IPS-NIHi11 (cell line): ENCODE measurements at places on chromosomes 13 and 19.

GRCh38 chr13:107554460-107554859 is 660.9 kb downstream of the LIG4 start:
- no peak for DNase-seq

GRCh38 chr13:23695711-23696464 is 125.7 kb downstream of the TNFRSF19 start:
- no peak for DNase-seq

GRCh38 chr13:31224174-31224669 is 24.4 kb downstream of the B3GLCT start:
- DNase-seq: no peak

- no peak for DNase-seq
These were observed 91.7 kb downstream of the EFNB2 start for GRCh38 chr13:106443607-106444322.

- DNase-seq: no peak
These were observed 728 bp upstream of the DENND1C start for GRCh38 chr19:6482343-6482686.

DNA sequence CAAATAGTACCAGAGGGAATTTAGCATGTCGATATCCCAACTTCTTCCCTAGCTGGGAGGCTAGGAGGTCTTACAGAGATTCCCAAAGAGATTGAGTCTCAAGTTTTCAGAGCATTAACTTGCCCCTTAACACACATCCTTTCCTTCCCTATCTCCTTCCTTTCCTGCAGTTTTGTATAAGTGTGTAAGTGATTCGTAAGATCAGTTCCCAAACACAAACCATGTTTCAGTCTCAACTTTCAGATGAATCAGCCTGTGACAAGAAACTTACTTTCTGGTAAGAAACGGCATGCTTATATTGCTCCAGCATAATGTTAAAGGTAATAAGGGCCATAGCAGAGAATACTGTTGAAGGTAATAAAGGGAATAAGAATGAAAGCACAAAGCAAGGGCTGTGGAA is 472.2 kb downstream of the LIG4 start:
- no peak for DNase-seq
